Activated T-cell treated with anti-CD3 and anti-CD28 coated beads for 48 hours (primary cell): ENCODE measurements at places on chromosomes 7 and 10.

GRCh38 chr7:102973096-102973802 is 60.4 kb downstream of the LRRC17 start:
- DNase-seq, result no peak

DNA sequence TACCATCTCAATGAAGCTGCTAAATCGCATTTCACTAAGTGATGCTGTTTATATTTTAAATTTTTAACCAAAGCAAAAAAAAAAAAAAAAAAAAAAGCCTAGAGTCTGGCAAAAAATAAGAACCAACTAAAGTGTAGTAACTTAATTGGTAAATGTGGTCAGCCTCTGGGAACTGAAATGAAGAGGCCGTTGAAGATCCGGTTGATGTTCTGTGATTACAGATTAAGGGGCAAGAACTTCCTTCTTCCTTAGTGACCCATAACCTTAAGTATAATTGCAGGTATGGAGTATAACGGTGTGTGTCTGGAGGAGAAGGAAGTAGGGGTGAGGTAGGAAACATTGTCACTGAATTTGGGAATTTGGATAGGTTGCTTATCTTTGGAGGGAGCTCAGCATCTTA is 7.7 kb upstream of the SRGN start:
- DNase-seq, result no peak

DNA sequence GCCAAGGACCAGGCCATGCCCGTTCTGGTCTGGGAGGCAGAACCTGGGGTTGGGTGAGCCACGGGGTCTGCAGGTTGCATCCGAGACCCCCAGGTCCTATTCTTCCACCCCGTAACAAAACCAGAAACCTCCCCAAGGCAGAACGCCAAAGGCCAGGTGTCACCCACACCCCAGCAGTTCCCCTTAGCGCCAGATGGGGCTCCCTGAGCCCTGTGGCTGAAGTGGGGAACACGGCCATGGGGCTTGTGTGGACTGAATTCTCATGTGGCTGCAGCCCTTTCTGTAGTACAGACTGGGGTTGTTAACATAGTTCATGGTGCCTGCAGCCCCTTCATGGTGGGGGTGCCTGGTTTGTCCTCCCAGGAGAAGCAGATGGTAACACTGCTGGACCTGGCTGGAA is 10.2 kb downstream of the BRI3 start:
- no peak for DNase-seq

DNA sequence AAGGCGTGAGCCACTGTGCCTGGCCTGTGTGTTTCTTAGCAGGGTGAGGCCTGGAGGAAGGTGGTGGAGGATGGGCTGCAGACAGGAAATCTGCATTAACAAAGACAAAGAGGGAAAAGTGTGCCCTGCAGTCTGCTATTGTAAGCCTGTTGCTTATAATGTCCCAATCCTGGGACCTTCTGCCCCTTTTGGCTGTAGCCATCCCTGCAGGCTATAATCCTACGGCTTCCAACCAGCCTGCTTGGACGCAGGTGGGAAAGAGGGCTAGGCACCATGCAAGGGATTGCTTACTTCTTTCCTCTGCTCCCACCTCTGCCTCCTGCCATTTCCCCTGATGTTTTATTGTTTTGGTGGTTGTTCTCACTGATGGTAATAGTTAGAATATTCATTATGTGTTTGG is 434.3 kb downstream of the PLXNA4 start:
- DNase-seq, result no peak

GRCh38 chr10:72593963-72594362 is 31.9 kb downstream of the MICU1 start:
- DNase-seq, result no peak

DNA sequence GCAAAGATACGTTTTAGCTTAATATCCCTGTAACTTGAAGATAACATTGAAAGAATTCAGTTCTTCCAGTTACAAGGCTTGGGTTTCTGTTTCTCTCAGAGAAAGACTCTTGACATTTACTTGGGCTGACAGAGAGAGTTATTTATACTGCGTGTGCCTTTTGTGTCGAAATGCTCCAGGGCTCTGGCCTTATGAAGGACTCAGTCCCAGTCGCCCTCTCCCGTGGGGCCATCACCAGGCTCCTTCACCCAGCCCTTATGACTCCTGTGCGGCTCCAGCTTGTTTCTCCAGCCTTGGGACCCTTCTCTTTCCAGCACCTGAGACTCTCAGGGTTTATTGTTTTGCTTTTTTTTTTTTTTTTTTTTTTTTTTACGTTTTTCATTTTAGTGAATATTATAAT is 242.3 kb upstream of the DKK1 start:
- no peak for DNase-seq

DNA sequence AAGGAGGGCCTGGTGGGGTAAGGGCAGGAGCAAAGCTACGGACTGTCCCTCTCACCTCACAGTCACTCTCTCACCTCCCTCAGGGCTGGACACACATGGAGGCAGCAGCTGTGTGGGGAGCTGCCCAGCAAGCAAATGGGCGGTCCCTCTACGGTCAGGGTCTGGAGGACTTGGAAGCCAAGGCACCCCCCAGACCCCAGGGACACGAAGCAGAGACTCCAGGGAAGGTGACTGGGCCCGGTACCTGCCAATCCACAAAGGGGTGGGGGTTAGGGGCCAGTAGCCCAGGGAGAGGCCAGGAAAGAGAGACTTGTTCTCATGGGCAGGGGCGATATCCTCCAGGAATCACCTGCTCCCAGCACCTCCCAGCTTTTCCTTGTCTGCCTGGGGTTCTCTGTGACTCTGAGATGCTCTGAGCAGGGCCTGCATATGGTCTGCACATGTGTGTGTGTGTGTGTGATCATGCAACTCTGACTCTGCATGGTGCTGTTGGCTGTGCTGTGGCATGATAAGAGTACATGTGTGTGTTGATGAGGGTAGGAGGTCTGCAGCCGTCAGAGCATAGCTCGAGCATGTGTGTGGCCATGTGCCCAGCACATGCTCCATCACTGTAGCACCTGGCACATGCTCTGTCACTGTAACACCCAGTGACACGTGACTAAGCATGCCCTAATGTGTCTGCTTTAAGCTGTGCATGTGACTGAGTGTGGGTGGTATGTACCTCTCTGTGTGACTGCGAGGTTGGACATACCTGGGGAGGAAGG is 4.6 kb upstream of the LDB3 start:
- no peak for DNase-seq
